ENCODE measurements at places on chromosomes 7 and 10.

DNA sequence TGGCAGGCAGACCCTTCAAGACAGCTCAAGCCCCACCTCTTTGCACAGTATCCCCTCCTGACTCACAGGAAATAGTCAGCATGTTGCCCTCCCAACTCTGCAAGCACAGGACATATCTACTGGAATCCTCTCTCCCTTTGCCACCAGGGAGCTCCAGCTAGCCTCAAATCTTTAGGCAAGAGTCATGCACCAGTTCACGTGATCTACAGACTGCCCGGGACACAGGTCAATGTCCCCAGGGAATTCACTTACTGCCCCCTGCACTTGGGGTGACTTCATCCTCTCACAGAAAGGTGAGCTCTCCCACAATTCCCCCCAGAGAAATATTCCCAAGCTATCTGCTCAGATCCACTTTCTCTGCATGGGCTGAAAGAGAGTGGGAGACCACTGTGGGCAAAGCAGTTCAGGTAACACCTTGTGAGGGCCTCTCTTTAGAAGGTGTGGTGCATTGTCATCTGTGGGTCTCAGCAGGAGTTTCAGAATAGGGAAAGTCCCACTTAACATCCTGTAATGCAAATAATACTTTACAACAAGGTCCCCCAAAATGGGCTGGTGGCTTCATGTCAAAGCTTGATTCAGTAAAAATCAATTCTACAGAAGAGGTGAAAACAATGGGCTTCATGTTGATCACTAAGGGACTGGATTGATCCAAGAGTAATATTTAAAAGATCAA lies 129.9 kb downstream of the NOC3L start:
- DNase-seq: no peak

DNA sequence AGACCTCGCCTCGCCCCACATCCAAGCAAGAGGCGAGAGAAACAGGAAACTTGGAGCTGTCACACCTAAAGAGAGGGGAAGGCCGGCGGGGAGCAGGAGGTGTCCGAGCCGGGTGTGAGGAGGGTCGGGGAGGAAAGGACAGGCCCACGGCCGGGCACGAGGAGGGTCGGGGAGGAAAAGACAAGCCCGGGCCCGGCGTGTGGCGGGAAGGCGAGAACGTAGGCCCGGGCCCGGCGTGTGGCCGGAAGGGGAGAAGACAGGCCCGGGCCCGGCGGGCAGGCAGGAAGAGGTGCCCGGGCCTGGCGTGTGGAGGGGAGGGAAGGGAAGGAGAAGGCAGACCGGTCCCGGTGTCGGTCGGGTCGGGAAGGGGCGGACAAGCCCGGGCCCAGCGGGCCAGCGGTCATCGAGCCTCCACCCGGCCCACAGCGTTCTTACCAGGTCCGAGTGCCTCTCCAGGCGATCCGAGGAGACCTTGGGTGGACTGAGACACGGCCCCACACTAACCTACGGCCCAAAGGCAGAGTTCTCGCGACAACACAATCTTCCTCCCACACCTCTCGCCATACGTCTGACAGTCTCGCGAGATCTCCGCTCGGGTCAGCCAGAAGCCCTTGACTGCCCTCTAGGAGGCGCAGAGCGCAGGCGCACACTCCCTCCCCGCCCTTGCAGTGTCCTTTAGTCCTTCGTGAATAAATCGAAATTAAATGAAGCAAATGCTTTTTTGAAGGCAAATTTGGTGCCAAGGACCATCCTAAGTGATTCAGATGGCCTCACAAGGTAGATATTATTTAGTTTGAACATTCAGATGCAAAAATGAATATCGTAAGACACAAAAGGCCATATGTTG lies at the start of gene NCOA4:
NCOA4 (minus strand) TSS at position 533 of the 847 bp plus-strand sequence. CDS start 13,943 bp downstream, outside the sequence.
- DNase-seq: peak; percentile 98

- DNase-seq: no peak
These were observed 63.1 kb downstream of the TLL2 start for GRCh38 chr10:96450529-96451207.

GRCh38 chr10:50577681-50578350 lies 45.9 kb downstream of the SGMS1 start:
- DNase-seq: no peak

GRCh38 chr10:5419466-5420094 lies 7.2 kb downstream of the NET1 start:
- no peak for DNase-seq

DNA sequence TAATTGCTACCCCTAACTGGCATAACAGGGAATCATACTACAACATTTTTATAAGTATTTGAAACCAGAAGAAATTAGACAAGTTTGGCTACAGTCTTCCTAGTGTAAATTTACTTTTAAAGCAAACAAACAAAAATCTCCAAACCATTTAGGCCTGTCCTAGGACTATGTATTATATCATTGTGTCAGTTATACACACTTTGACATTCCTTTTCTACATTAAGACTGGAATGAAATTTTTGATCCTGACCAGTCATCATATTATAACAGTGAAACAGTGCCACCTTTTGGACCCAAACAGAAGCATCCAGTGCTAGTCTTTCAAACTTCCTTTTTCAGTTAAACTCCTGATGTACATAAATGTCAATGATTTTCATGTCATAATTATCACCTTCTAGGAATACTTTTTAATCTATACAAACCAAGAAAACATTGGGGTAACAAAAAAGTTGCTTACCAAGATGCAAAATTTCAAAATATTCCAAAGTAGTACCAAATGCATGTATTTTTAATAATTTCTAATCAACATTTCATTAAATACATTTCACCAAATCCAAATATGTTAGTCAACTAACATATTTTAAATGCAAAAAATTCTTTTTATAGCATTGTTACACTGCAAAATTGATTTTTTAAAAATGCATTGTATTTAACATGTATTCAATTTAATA lies 75.7 kb downstream of the IMMP2L start:
- DNase-seq: peak; percentile 74

DNA sequence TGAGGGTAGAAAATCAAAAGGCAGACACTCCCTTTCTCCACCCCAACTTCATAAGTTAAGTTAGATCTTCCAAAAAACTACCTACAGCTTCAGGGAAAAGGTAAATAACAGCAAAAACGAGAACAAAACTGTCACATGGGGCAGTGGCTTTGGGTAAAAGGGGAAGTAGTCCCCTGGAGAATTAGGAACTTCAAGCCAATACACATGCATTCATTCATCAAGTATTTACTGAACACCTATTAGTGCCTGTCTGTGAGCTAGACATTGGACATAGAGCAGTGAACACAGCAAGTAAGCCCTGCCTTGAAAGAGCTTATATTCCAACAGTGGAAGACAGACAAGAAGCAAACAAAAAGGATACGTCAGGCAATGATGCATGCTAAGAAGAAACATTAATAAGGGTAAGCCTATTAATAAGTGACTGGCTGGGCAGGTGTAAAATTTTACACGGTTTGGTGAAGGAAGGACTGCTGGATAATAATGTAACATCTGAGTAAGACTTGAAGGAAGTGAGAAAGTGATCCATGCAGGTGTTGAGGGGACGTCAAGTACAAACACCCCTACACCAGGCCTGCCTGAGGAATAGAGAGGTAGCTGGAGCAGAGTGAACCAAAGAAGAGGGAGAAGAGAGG lies 69.6 kb upstream of the RAPGEF5 start:
- no peak for DNase-seq

DNA sequence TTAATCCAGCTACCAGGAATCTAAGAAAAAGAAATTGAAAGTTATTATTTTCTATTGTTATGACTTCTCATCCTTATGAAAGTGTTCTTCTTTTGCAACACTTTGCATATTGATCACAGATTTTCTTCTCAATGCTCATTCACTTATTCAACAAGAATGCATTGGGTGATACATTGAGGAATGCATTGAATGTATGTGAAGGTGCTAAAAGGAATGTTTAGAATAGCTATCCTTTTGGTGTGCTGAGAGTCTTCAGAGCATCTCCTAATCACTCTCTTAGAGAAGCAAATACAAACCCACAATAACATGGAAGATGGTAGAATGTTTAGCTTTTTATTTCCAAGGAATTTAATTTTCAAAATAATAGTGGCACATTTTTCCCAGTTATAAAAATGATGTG lies 122.1 kb upstream of the KMT2E start:
- DNase-seq: no peak

DNA sequence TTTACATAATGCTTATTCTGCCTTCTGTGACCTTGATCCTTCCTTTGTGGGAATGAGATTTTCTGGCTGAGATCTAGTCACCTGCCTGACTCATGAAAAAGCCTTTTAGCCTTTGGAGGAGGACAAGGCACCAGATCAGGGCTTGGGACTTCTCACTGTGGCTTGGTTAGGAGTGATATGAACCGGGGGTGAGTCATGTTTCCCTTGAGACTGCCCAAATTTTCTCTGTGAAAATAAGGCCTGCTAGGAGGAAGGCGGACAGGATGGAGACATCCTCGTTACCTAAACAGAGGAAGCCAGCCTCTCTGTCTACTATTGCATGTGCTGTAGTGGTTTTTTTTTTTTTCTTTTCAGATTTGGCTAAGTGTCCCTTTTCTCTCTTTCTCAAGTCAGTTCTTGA lies 57.8 kb downstream of the EVX1 start:
- no peak for DNase-seq

DNA sequence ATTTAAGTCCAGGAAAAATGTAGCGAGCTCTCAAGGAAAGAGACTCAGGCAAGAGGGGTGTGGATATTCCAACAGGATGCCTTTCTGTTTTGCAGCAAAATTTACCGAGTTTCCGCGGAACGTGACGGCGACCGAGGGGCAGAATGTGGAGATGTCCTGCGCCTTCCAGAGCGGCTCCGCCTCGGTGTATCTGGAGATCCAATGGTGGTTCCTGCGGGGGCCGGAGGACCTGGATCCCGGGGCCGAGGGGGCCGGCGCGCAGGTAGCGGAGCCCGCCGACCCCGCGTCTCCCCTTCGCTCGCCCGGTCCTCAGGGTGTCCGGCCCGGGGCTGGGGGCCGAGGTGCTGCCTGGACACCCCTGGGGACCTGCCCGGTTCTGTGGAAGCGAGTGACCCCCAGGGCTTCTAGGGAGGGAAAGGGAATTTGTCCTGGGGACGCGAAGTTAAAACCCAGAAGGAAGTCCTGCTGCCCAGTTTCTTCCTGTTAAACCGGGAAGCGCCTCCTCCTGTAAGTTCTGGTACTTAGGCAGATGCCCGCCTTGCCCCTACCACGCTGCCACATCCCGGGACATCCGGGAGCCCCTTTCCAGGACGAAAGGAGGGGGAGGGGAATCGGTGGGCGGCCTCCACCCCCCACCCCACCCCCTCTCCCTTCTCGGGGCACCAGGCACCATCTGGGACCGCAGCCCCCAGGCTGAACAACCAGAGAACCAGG lies 2.5 kb downstream of the VSTM2A start:
- peak; percentile 63 for DNase-seq
